ENCODE measurements at places on chromosomes 16 and 17.

GRCh38 chr17:28204751-28205150, 114.2 kb upstream of the TMEM97 start:
- DNase-seq = no peak

DNA sequence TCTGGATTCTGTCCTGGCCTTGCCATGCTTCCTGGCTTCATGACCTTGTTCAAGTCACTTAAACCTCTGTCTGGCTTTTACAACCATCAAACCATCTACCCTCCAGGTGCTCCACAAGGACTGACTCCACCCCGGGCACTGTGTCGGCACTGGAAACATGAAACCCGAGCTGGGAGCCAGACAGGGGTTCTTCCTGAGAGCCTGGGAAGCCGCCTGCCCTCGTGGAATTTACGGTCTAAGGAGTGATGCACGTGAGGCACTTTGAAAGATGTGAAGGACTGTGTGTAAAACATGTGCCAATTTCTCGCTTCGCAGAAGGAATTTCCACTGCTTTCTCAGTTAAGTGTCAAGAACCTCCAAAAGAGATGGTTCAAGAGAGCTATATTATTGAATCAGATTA, 11.6 kb downstream of the CDK5R1 start:
- DNase-seq = no peak

GRCh38 chr16:22638393-22639206, 127.9 kb downstream of the NPIPB5 start:
- no peak for DNase-seq

DNA sequence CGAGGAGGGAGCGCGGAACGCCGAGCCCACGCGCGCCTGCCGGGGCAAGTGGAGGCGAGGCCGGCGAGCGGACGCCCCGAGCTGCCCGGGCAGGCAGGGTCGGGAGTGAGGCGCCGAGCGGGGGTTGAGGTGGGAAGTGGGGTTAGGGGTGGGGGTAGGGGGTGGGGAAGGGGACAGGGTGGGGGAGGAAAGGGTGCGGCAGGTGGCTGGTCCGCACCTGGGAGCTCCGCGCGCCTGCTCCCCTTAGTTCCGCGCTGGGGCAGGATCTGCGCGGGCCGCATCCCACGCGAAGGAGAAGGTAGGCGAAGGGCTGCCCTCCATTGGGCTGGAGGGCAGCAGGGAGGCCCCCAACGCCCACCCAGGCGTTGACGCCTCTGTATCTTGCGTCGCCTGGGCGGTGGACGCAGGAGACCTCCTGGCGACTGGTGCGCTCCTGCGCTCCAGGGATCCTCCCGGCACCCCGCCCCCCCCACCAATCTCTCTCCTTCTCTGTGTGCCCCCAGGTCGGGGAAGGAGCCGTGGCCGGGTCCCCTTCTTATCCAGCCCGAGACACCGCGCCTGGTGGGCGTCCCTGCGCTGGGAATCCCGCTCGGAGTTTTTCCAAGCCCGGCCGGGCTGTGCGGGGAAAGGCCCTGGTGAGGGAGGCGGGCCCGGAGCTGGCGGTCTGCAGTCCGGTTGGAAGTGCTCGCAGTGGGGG, 51.3 kb upstream of the AMZ2 start:
- no peak for DNase-seq

DNA sequence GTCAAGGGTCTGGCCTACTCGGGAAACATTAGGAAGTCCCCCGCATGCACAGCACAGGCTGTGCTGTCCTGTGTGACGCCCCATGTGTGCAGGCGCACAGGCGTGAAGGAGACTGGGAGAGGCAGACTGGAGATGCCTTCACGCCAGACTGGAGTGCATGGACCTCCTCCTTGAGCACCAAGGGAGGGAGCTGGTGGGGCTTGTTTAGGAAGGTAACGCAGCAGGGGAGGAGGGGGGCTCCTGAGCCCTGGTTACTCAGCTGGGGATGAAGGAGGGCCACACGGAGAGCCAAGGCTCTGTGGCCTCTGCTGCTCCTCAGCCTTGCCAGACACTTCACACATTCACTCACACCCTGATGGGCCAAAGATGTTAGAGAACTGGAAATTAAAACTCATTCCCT, 7.7 kb downstream of the HSDL1 start:
- no peak for DNase-seq

- DNase-seq = no peak
Measured at GRCh38 chr17:76716839-76717215, 6.1 kb upstream of the MXRA7 start.

DNA sequence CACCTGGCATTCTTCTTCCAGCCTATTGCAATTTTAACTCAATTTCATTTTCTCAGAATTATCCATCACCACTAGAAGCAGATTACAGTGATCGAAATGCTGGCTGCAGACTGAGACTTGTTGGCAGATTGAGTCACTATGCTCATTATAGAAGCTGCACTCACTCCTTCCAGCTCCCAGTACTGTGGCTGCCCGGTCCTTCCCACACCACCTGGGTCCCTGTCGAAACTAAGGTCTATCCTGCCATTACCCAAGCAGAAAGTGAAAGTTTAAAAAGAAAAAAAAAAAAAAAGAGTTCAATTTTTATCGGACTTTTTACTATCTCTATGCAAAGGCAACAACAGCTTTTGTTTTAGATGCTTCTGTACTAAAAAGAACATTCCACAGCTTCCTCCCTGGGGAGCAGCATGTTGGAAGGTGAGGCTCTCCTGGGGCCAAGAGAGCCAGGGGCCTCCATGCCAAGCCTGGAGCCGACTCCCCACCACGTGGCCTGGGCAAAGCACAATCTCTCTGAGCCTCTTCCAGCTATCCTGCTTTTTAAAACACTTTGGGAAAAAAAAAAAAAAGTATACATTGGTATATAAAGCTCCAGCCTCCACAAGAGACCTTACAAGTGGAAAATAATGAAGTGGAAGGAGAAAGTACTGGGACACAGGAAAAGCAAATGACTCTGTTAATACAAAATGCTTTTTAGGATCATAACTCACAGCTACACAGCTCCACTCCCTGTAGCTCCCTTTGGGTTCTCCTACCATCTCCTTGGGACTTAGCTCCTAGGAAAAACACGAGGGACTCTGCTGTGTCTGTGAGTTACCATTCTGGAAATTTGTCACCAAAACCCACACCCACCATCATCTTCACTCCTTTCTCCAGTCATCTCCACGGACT, 77.8 kb downstream of the USP31 start:
- no peak for DNase-seq

- no peak for DNase-seq
Measured at GRCh38 chr16:54239456-54239855, 47.1 kb downstream of the IRX3 start.

- no peak for DNase-seq
Measured at GRCh38 chr16:88319116-88319965, 63.4 kb upstream of the ZNF469 start.

Data from left colon (tissue), 2 donors.